ENCODE measurements at places on chromosomes 4 and X.

- DNase-seq: no peak
Measured at GRCh38 chr4:128946916-128947315, 137.4 kb downstream of the JADE1 start.

DNA sequence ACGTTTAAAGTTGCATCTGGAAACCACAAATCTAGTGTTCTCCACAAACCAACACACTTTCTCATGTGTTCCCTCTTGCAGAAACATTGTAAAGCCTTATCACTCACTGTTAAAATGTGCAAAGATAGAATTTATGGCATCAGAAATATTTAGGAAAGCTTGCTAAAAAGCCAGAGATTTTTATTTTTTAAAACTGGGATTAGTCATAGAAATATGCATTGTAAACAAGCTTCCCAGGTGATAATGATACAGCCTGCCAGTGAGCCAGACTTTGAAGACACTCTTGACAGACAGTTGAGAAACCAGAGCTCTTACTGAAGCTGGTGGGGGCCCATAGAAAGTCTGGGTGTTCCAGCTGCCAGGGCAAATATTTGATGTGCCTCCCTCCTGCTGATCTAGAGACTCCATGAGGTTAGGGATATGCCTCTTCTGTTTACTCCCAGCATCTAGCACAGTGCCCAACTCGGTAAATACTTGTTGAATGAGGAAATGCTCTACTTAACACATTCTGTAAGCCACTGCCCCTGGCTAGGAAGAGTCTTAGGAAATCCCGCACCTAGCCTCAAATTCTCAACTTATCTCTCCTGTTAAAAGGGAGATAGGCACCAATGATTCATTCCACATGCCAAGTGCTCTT, 179.0 kb upstream of the RASGEF1B start:
- DNase-seq: no peak

DNA sequence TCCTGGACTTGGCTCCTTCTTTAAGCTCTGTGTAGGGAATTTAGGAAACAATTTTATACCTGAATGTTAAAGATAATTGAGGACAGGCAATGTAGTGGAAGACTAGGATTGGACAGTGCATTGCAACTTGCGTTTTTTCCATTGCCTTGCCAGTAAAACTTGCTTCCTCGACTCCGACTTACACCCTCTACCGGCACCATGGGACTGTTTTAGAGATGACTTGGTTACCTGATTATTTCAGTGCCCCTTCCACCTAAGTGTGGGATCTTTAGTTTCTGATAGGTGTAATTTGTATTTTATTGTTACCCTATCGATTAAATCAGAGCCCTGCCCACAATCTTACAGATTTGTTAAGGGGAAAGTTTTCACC, 1.2 kb downstream of the PRPS1 start:
- DNase-seq: peak; percentile 41

GRCh38 chr4:24664956-24665355, 80.6 kb upstream of the DHX15 start:
- no peak for DNase-seq

- no peak for DNase-seq
Measured at GRCh38 chr4:77538574-77539157, 67.0 kb upstream of the CXCL13 start.

GRCh38 chr4:148643851-148644250, 201.6 kb upstream of the NR3C2 start:
- DNase-seq: no peak

GRCh38 chrX:40318076-40318475, 220.3 kb upstream of the BCOR start:
- no peak for DNase-seq

DNA sequence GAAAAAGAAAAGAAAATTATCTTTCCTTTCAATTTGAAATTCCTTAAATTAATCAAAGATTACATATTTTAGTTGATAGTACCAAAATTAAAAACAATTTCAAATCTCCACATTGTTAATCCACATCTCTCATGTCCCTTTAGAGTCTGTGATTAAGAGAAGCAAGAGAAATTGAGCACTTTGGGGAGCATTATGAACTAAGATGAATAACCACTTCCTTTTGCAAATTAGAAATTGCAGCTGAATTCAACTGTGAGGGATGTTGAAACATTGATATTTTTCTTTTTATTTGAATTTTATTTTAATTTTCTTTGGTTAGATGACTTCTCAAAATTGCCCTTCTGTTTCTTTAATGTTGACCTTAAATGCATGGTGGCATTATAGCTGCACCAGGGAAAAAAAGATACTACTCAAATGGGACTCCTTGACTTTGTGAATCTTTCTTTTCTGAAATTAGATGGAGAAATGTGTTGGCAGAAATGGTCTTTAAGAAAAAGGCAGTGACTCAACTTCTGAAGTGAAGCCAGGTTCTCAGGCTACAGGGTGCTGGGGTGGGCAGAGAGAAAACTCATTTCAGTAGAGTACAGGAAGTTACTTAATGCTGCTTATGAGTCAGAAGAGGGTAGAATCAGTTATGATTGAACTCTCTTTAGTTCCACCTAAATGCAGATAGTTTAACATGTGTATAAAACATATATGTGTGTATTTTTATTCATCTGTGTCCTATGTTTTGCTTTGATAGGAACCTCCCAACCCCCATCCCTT, 92.0 kb upstream of the TNIP3 start:
- peak; percentile 72 for DNase-seq

DNA sequence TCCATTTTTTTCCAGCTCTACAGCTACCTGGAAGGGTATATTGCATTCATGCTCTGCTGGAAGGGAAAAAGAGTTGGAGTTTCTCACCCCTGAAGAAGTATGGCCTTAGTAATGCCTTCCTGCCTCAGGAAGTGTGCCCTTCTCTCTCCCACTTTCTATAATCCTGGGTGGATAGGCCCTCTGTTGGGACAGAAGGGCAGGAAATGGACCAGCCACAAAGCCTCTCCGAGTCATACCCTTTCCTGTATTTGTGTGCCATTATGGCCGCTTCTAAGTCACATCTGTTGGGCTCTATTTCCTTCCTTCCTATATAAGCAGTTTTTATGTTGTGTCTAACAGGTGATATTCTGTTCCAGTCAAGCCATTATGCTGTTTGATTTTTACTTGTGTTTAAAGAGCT, 74.8 kb upstream of the SMARCA5 start:
- DNase-seq: no peak

Measured in ACHN (cell line).